ENCODE measurements at places on chromosomes 5 and 9.
A peak's percentile ranks its signal among the peaks of the same experiment; 100 is the strongest.

GRCh38 chr5:100901821-100902341 is 1.2 kb downstream of the ST8SIA4 start:
- peak; percentile 60 for DNase-seq

GRCh38 chr5:118796081-118796480 is 192.3 kb downstream of the DTWD2 start:
- no peak for DNase-seq

DNA sequence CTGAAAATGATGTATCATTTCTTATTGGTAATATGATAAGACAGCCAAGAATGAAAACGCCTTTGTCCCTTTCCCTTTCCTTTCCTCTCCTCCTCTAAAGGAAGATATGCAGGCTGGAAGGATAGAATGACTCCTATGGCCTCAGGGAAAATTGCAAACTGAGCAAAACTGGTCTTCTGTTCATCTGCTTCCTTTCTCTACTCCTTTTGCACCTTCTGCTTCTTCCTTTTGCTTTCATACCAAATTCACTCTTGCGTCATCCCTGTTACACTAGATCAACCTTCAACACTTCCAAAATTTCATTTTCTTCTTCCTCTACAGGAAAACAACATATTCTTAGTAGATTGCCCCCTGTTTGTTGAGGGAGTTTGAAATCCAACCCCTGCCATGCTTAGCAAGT is 234.1 kb downstream of the ADAMTS6 start:
- DNase-seq: no peak

DNA sequence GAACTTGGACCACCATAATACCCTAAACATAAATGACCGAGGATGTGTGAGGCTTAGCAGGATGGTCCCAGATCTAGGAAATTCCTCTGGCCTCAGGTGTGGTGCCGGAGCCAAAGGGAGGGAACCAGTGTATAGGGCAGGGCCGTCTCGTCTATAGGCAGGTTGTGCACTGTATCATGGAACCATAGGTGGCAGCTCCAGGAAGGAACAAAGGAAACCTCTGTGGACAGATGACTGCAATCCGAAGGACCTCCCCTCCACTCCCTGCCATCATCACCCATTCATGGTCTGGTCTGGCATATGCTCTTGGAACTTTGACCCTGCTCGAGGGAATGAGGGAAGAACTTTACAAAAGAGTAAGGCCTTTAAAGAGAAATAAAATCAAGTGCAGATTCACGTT is 2.9 kb upstream of the MACIR start:
- DNase-seq: no peak

- no peak for DNase-seq
Measured at GRCh38 chr5:173395257-173395932, 67.2 kb upstream of the STC2 start.

- DNase-seq: peak; percentile 73
Measured at GRCh38 chr5:154202379-154203260, 12.1 kb downstream of the GALNT10 start.

GRCh38 chr5:131541762-131542161 is 93.3 kb downstream of the RAPGEF6 start:
- no peak for DNase-seq

- no peak for DNase-seq
Measured at GRCh38 chr5:6503342-6503741, 54.7 kb downstream of the UBE2QL1 start.

DNA sequence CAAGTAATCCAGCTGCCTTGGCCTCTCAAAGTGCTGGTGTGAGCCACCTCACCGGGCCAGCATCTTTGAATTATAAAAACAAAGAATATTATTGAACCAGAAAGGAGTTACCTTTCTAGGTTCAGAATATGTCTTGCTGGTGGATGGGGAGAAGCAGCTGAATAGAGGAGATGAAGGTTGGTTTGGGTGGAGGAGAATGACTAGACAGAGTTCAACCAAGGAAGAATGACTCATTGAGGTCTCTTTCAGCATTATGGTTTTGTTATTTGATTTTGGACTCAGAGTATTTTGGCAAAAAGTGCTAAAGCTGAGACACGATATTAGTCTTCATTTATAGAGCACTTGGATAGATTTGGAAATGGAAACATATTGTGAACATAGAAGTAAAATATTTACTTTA is 75.2 kb upstream of the MPDZ start:
- DNase-seq: no peak

GRCh38 chr9:96071076-96071814 is 195.8 kb downstream of the ERCC6L2 start:
- peak; percentile 42 for DNase-seq

GRCh38 chr9:127968042-127968441 is 12.7 kb downstream of the EEIG1 start:
- DNase-seq: peak; percentile 69

DNA sequence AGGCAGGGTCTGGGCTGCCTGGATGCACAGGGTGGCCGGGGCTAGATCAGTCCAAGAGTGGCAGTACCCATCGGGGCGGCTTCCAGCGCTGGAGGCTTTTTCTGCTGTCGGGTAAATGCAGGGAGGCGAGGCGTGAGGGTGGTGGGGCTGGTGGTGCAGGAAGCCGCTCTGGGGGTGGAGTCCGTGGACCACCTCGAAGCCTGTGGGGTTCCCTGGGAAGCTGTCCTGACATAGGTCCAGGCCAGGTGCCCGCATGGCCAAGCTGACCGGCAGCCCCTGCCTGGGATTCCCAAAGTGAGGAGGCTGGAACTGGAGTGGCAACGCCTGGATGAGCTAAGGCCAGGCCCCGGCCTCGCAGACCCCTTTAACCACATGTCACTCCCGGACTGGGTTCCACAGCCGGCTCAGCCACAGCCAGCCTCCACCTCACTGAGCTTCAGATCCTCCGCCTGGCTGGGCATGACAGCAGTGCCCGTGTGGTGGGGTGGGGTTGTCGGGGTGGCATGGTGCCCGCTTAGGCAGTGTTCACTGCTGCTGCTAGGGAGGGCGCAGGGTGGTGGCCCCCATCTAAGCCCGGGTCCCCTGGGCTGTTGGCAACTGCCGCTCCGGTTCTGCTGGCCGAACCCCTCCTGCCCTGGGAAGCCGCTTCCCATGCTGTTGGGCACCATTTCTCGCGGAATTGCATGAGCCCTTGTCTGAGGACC is 1.4 kb upstream of the QRFP start:
- DNase-seq: no peak

DNA sequence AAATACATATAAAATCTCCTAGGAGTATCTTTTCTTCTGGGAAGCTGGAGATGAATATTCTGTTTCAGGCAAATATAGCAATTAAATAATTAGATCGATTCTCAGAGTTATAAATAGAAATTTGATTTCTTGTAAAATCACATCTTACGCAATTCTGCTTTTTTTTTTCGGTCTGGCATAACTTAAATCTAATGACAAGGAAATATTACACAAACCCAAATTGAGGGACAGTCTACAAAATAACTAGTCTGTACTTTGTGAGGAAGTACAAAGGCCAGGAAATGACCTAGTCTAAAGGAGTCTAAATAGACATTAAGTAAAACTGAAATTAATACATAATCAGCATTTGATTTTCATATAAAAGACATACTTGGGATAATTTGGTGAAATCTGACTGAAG is 133.3 kb downstream of the KIAA0825 start:
- DNase-seq: no peak

GRCh38 chr5:10753178-10753577 is 7.9 kb downstream of the DAP start:
- DNase-seq: no peak

- no peak for DNase-seq
Measured at GRCh38 chr9:137678202-137678601, 59.4 kb downstream of the EHMT1 start.

DNA sequence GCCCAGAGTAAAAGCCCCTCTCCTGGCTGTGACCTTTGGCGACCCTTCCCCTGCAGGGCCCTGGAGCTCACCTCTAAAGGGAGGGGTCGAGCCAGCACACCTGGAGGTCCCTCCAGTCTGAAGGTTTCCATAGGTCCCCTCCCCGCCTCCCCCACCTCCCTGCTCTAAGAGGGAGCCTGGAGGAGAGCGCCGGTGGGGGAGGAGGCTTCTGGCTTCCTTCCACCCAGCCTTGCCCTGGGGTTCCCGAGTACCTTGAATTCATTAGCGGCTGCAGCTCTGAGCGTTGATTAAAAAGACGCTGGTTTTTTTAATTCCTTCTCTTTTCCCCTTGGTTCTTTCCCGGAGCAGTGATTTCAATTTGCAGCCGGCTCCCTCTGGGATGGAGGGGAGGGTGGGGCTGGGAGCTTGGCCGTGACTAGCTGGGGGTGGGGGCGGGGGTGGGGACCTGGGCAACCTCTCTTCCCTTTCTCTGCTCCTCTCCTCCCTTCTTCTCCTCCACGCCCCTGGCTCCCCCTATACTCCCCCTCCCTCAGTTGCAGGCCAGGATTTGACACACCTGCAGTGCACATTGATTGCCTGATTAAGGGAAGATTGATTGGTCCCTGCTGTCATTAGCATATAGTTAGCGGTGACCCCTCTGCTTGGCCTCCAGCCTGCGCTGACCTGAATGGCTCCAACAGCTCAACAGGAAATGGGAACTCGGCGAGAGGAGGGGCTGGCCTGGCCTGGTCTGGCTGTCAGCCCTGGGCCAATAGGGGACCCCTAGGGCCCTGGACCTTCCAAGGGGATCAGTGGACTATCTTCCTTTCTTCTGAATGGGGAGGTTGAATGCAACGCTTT is 67.5 kb upstream of the RAPGEF1 start:
- no peak for DNase-seq

DNA sequence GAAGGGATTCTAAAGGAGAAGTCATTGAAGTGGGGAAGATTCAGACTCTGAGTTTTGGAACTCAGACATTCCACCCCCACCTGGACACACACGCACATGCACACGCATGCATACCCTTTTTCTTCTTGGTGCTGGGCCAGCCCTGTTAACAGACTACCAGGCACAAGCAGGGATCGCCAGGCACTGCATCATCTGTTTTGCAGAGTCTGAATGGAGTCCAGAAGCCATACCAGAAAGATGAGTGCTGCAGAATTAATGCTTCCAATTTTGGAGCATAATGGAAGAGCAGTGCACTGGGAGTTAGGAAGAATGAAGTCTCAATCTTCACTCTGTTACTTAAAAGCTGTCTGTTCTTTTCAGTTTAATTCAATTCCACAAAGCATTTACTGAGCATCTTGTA is 95.5 kb downstream of the PDE8B start:
- DNase-seq: no peak

- no peak for DNase-seq
Measured at GRCh38 chr5:10266137-10266536, 16.1 kb downstream of the CCT5 start.

- no peak for DNase-seq
Measured at GRCh38 chr5:154260224-154260927, 69.8 kb downstream of the GALNT10 start.

DNA sequence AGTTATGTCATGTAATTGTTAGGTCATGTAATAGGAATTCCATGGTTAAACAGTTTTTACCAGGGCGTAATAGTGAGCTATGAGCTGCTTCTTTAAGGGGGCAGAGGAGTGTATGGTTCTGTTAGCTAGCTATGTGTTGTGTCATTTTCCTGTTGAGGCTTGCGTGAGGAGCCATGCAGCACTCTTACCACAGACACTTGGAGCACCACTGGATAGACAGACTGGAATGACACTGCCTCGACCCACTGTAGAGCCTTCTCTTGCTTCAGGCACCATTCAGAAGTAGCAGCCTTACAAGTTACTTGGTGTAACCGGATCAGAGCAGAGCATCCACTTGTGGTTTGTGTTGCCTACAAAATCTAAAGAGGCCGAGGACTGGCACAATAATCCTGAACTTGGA is 28.3 kb upstream of the STOM start:
- no peak for DNase-seq

- no peak for DNase-seq
Measured at GRCh38 chr5:111509119-111509518, 3.2 kb downstream of the STARD4 start.
